ENCODE measurements at places on chromosomes 5 and 9. TPM values are rescaled to one million over a fixed set of nuclear protein-coding genes. Genes with fewer than 3 reads are reported as not detected.

DNA sequence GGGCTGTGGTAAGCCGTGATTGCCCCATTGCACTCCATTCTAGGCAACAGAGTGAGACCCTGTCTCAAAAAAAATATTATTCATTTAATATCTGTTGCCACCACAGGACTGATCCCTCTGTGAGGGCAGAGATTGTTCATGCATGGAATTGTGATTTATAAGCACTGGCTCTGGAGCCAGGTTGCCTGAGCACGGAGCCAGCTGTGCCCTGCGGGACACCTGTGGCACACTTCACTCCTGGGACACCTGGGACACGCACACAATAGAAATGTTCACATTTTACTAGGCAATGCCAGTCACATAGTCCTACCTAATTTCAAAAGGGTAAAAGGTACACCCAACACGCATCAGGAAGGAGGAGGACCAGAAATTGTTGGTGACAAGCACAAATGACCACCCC lies 83.0 kb upstream of the GABRP start:
- DNase-seq: no peak

DNA sequence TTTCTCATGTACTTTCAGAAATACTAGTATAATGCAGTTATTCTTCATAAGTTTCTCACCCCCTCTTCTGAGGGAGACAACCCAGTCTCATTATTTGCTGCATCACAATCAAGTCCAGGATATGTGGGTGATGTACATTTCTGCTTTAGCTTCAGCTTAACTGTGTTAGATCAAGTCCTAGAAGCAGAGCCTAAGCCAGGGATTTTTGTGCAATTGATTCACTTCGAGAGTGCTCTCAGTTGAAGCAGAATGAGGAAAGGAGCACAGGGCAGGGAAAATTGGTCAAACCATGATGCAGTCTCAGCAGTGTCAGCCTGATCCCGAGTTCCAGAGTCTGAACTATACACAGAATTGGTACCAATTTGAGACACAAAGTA lies 15.1 kb downstream of the HNRNPK start:
- peak; percentile 28 for DNase-seq

Gene NDUFA8
- 11.6 TPM for total RNA-seq

DNA sequence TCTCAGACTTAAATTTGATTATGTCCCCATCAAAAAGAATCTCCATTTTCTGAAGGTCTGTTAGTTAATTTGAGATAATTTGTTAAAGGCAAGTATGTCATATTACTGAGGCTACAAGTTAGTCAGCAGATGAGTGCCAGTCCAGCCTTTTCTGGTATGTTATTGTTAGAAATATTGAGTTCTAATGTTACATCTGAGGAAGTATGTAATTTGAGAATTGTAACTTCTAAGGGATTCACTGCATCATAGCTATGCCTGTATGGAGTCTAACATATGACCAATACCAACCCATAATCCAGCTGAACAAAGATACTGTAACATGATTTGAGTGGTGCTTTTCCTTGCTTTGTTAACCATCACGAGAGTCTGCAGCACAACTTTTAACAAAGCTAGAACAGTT lies 13.9 kb downstream of the SLC23A1 start:
- DNase-seq: no peak

DNA sequence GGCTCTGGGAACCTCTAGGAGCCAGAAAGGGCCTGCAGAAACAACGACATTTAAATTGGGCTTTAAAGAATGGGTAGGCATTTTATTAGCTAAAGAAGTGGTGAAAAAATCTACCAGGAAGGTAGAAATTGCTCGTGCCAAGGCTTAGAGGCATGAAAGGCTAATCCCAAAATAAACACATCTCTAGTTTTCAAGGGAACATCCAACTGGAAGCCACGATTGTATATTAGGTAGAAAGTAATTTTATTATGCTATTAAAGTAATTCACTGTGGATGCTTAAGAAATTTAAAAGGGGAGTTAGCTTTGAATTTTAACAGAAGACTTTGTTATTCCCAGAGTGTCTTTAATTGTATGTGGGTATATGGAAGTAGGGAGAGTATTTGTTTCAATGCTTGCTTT lies 17.5 kb upstream of the CNTLN start:
- no peak for DNase-seq

Gene ALDH1B1
- 91.0 TPM for total RNA-seq

- no peak for DNase-seq
Observed at GRCh38 chr9:14415947-14416346, 102.0 kb upstream of the NFIB start.

- peak; percentile 45 for DNase-seq
Observed at GRCh38 chr5:7261049-7261448, 134.9 kb upstream of the ADCY2 start.

DNA sequence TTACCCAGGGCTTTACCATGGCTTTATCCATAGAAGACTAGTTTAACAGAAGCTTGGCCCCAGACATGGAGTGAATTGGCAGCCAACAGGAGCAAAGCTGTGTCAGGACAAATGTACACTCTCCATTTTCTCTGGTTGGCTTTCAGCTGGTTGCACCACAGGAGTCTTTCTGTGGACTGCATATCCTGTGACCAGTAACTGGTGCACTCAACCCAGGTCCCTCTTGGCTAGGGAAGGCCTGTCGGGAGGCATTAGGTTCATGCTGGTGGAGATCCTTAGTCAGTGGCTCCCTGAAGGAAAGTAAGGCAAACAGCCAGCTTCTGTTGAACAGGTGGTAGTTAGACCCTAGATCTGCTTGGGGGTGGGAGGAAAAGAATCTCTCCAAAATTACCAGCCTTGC lies 146.9 kb upstream of the TLX3 start:
- no peak for DNase-seq

- no peak for DNase-seq
Observed at GRCh38 chr9:93129691-93130500, 4.2 kb downstream of the NINJ1 start.

Gene TMEM252
- 0.96 TPM for total RNA-seq

Gene ANKRD20A1
- total RNA-seq: 0.72 TPM

DNA sequence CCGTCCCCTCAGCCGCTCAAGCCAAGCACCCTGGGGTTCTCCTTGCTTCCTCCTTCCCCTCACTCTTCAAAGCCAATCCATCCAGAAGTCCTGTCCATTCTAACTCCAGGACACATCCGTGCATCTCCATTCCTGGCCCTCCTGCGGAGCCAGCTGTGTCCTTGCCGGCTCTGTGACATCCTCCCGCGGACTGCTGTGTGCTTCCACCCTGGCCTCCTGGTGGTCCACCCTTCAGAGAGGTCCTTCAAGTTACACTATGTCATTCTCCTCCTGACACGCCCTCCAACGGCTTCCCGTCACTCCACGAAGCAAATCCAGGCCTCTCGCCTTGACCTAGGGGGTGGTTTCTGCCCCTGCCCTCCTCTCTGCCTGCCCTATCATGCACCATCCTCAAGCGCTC lies 13.0 kb upstream of the SCGB3A1 start:
- no peak for DNase-seq

Gene MYOZ3
- total RNA-seq: 10.4 TPM

GRCh38 chr5:147403651-147404640 lies 105.9 kb downstream of the DPYSL3 start:
- DNase-seq: peak; percentile 77

DNA sequence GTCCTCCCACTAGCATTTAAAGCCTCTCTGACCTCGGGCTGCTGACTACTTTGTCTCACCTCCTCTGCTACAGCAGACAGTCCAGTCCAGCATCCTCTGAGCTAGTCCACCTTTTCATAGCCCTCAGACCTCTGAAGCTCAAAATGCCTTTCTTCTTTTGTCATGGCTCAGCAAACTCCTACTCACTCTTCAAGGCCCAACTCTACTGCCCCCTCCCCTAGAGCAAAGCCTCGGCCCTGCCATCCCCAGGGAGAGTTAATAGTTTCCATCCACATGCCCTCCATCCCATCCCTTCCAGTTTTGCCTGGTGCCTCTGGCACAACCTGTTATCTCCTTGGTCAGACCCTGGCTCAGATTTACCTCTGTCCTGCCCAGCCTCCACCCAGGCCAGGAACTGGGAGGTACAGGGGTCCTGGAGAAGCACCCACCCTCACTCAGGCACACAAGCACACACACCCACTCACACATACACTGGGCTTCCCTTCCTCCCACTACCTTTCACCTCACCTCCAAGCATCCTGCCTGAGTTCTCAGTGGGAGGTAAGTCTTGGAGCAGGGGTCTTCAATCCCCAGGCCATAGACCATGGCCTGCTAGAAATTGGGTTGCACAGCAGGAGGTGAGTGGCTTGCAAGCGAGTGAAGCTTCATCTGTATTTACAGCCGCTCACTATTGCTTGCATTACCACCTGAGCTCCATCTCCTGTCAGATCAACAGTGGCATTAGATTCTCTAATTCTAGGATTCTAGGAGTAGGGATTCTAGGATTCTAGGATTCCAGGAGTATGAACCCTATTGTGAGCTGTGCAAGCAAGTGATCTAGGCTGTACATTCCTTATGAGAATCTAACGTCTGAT lies 18.1 kb downstream of the PDLIM4 start:
- no peak for DNase-seq

DNA sequence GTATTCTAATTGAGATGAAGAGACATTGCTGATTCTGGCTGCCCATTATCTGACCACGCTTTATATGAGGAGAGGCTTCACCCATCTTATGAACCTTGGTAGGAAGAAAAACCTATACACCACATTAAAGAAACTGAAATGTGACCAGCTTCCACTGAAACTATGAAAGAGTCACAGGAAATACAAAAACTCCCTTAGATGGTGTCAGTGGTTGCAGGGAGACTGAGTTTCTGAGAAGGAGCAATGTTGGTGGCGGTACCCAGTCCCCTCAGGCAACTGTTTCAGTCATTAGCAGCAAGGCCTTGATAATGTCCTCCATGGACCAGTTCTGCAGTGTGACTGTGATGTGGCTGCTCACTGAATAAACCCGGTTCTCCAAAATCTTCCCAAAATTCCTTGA lies 110.5 kb upstream of the FTMT start:
- no peak for DNase-seq

Gene SLC2A6
- 9.4 TPM for total RNA-seq

DNA sequence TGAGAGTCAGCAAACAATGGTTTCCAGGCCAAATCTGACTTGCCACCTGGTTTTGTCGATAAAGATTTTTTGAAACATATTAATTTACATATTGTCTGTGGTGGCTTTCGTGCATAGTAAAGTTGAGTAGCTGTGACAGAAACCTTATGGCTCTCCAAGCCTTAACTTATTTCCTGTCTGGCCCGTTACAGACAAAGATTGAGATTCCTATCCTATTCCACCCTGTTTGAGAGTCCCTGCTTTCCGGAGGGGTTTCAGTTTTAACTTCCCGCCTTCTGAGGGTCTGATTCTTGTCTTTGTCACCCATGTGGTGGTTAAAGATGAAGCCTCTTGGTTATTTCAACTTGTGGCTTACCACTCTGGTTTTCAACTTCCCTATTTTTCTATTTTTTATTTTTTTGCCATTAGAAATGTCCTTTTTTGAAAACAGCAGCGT lies 11.4 kb downstream of the OTULIN start:
- peak; percentile 23 for DNase-seq

Gene INSL4
- 4.8 TPM for total RNA-seq

GRCh38 chr9:36817160-36817834 lies 216.8 kb downstream of the PAX5 start:
- no peak for DNase-seq

DNA sequence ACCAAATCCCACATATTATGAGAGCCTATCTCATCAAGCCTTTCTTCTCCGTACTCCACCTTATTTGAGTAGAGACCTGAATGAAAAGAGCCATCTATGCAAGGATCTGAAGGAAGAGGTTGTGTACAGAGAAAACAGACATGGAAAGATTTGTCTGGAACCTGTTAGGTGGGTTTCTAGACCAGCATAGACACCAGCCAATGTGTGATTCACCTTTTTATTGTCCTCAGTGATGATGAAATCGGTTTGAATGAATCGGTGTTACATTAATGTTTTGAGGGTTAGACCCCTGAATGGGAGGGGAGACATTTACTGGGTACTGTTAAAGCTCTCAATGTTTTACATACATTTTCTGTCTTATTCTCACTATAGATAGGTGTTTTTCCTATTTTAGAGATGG lies 223.6 kb downstream of the NMUR2 start:
- no peak for DNase-seq

Gene GRM6
- 0.96 TPM for total RNA-seq

Gene PCDHGA11
- total RNA-seq: 7.9 TPM

DNA sequence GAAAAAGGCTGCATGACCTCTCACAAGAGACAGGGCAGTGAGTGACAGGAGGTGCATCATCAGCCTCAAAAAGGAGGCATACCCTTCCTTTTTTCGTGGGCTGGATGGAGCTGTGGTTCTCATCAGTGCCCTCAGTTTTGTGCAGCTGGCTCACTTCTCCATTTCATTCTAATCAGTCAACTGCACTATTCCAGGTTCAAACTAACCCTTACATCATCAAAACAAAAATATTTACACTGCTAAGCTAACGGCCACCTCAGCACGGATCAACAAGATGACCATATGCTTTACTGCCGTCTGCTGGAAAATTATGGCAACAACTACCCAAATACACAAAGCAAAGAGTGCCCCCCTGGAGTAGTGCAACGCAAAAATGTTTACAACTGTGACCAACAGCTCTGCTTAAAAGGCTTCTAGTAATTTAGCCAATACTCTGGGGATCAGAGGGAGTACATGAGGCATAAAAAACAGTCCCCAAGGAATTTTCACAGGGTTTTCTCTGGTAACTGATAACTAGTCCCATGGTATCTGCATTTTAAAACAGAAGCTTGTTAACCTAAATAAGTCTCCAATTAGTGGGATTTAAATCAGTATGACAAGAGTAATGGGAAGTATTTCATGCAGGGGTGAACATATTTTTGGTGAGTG lies 10.8 kb downstream of the KCNV2 start:
- peak; percentile 43 for DNase-seq

Gene RASA1
- total RNA-seq: 40.4 TPM

Gene LRRC26
- total RNA-seq: not detected
